ENCODE measurements at places on chromosomes 2 and 18.
A peak's percentile ranks its signal among the peaks of the same experiment; 100 is the strongest.

DNA sequence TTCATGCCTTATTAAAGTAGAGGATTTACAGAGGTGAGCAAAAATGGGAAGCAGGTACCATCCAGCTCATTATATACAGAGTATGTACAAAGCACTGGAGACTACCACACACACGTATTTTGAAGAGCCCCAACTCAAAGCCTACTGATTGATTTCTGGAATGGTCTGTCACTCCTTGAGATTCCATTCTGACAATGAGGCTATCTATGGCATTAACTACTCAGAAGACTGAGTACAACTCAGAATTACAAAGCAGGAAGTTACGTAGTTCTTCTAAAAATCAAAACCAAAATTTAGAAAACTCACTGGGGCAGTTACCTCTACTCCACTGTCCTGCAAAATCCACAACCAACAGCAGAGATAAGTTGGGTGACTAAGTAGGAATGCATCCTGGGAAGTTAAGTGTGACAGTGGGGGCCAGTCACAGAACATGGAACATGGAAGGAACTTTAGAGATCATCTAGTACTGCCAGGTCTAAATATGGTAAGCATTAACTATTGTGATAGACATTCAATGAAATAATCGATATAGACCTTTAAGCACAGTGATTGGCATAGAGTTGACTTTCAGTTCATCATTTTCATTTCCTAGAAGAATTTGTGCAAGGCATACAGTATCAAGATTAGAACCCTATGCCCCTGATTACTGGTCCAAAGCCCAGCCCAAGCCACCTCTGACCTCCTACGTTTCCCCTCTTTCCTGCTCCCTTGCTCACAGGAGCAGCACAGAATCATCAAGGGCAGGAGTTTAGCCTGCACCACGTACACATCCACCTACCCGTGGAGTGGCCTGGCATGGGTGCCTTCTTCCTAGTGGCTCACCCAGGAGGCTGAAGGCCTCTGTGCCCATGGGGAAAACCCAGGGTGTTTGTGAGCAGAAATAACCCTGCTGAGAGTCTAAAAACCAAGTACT, 80.1 kb upstream of the FOSL2 start:
- no peak for DNase-seq

DNA sequence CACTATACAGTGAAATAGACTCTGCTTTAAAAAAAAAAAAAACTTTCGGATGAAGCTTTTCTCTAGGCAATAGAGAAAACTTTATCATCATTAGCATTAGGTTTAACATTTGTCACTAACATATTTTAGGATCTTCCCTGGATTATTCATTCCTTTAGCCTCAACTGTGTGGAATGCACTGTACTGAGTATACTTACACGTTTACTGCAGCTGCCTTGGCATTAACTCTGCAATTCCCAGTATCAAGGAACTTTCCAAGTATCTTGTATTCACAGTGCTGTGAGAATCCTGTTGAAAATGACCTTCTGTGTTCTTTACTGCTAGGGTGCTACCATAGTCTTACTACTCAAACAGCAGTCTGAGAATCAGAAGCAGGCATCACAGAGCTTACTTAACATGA, 328.2 kb upstream of the COL3A1 start:
- no peak for DNase-seq

GRCh38 chr2:191222952-191223351, 22.3 kb upstream of the MYO1B start:
- DNase-seq: no peak

- no peak for DNase-seq
Observed at GRCh38 chr2:197606180-197606579, 69.2 kb downstream of the RFTN2 start.

DNA sequence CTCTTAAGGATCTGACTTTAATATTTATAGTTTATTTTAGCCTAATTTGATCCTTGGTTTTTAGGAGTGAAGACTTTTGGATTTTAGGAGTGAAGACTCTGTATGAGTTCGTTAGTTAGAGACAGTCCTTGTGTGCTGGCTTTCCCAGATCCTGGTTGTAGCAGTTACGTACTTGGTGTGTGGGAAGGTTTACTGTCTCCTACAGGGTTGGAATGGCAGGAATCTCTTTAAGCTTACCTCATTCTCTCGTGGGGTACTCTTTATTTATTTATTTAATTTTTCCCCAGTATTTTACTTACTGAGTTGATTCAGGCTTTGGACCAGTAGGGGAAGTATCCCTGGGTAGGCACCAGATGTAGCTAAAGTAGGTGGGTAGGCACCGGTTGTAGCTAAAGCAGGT, 1.8 kb upstream of the CXCR2 start:
- no peak for DNase-seq

DNA sequence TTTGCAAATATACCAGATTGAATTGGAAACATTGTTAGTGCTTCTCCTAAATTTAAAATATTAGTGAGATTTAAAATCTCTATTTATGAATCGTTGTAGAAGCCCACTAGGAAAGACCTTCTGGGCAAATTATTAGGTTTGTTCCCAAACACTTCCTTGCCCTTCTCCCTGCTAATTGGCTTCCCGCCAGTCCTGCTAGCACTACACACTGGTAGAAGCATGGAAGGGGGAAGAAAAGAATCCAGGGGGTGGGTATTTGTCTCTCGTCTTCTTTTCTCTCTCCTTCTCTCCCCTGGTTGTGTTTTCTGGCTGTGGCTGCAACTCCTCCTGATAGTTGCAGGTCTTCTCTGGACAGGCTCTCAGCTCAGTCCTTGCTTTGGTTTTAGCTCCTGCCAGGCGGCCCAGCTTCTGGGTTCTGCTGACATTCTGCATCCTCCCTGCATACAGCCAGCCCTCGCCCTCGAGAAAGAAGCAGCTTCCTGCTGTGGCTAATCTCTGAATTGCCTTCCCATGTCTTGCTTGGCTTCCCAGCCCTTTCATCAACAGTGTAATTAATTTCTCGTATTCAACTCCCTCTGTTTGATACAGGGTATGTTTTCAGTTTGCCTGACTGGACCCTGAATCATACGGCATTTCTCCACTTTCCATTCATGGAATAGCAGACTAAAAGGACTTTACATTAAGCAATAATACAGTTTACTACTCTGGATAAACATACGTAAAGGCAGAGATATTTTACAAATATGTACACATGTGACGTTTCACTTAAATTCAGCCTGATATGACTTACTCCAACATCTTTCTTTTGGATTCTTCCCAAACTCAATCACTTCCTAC, 6.9 kb upstream of the PARD3B start:
- DNase-seq: no peak

DNA sequence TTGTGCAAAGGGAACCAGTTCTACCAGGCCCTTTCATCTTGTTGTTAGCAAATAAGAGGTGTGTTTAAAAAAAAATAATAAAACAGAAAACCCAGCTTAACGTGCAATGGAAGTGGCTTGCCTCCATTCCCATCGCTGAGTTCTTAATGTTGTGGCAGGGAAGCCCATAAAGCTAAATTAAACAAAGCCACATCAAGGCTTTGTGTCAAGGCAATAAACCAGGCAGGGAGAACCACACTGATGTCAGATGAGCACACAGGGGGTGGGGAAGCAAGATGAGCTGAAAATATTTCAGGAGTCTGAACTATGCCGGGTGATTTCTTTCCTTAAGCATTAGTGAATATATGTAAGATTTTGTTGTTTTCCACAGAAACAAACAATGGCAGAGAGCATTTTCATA, 73.5 kb downstream of the PHLPP1 start:
- DNase-seq: no peak

- DNase-seq: no peak
Observed at GRCh38 chr18:25350489-25351251, 1.3 kb downstream of the ZNF521 start.

DNA sequence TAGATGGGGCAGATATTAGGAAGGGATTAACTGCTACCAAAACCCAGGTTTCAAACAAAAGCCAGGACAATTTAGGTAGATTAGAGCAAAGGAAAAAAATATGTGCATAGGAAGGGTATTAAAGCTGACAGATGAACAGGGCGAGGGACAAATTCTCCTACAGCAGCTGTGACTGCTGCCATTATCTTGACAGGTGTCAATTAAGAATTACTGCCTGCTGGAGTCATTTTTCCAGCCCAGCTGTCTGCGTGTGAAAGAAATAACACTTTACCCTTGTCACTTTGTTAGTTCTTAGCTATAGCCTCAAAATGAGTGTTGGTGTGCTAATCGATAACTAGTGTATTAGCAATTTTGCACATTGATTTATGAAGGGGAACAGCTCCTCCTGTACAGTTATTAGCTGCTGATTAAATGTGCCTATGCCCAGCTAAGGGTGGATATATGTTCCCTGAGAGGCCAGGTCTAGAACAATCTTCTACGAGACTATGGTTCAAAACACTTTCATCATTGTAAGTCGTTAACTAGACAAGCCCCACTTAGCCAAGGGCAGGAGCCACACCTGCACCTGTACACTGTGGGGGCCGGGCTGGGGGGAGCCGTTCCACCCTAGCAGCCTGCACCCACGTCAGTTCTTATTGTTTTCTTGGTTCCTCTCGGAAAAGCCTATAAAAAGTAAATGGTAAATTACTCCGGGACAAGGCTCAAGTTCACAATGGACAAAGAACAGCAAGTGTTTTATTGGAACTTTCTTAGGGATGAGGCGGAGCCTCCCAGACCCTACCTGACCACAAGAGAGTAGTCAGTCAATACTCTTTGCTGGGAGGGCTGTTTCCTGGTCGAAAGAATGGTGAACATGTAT, 7.7 kb downstream of the TSHZ1 start:
- no peak for DNase-seq

DNA sequence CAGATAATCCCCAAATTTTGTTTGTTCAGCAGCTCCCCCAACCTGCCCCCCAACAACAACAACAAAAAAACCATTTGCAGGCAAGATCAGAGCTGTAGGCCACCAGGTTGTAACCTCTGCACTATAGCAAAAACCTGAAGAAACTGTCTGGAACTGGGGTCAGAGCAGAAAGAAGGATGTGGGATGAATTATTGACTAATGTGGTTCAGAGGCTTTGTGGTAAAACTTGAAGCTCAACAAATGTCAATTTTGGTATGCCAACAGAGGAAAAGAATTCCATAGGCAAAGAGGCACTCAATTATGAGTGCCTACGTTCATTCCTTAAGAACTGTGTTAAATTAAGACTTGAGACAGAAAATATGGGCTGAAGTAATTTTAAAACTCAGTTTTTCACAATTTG, 255.1 kb downstream of the STK39 start:
- DNase-seq: no peak

DNA sequence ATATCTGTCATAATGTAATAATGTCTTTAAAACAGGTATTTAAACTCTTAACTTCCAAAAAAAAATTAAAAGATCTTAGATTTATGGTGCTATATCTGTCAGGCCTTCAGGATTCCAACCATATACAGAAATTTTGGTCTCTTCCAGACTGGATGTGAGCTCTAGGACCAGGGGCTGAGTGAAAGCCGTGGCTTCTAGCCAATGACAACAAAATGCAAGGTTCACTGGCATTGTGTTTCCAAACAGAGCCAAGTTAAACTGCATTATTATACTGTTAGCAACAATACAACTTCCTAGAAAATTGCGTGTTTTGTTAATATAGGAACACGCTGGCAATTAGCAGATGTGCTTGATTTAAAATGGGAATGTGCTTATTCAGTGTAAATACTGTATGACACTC, 809.8 kb upstream of the SOX11 start:
- DNase-seq: peak; percentile 19

- no peak for DNase-seq
Observed at GRCh38 chr2:85243101-85244072, 84.4 kb downstream of the TGOLN2 start.

DNA sequence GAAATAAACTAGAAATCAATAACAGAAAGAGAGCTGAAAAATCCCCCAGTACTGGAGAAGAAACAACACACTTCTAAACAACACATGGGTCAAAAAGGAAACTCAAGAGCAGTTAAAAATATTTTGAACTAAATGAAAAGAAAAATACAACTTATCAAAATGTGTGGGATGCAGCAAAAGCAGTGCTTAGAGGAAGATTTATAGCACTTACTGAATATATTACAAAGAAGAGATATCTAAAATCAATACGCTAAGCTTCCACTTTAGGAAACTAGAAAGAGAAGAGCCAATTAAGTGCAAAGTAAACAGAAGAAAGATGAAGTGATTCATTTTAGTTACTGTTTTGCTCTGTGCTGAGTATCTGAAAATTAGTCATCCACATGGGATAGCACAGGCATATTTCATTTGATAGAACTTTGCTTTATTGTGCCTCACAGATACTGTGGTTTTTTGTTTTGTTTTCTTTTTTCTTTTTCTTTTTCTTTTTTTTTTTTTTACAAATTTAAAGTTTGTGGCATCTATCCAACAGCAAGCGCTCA, 17.0 kb downstream of the TGFA start:
- DNase-seq: no peak

GRCh38 chr2:115161771-115162493, 719.5 kb downstream of the DPP10 start:
- no peak for DNase-seq
